NCI-H460 (cell line): ENCODE measurements at places on chromosomes 7 and 10. TPM values are rescaled to one million over a fixed set of nuclear protein-coding genes. Genes with fewer than 3 reads are reported as not detected.

The SLC26A5 gene
- not detected in 2 replicates for total RNA-seq

The INSYN2A gene
- 0.12 and 0.17 TPM in 2 replicates for total RNA-seq

The H2BK1 gene
- not detected in 2 replicates for total RNA-seq

The IMMP2L gene
- total RNA-seq = 30.3 and 74.9 TPM in 2 replicates

The WDR86 gene
- total RNA-seq = not detected in 2 replicates

The PAPOLB gene
- 0.20 and 0.30 TPM in 2 replicates for total RNA-seq

DNA sequence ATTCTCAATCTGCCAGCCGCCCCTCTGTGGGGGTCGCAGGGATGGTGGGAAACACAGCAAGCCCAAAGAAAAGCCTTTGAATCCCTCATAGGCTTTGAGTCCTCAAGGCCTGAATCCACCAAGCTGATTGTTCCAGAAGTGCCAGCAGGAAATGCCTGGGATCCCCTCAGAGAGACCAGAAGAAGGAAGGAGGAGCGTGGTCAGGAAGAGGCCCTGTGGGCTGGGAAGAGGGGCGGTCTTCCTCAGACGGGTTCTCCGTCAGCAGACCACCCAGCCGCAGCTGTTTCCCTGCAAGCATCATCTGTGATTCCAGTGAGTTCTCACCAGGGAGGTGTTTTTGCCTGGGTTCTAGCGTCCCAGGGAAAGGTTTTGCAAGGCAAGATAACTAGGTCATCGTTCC is 190.0 kb upstream of the KLF6 start:
- DNase-seq = no peak

DNA sequence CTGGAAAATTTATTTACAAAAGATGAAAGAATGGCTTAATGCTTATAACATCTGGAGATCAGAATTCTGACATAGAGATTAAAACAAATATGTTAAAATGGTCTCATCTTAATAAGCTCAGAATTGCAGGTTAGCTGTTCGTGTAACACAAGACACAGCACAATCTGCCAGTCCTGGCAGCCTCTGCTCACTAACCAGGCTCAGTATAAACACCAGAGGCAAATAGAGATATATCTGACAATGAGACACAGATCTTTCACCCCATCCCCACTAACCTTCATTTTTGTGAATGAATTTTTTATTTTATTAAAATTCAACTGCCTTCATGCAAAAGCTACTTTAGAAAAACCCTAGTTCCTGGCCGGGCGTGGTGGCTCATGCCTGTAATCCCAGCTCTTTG is 51.8 kb downstream of the RELN start:
- no peak for DNase-seq

DNA sequence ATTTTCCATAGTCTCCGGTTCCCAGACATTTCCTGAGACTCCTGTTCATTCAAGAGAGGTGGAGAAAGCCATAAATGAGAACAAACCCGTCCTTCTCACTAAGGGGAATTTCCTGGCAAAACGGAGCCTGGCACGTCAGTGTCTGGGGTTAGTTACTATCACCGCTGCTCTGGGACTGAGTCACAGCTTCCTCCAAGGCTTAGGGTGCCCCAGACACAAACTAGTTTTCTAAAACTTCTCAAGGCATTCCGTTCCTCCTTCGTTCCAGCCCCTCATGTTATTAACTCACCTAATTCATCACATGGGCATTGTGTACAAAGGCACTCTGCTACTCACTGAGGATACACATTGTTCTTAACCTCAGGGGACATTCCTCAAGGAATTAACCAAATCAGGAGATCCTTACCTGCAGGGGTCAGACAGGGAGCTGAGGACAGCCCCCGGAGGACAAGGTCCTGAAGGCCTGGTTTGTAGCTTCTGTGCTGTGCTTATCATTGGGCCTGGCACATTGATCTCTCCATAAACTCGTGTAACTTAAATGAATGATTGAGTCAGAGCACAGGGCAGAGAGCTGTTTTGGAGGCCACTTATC is 103.0 kb upstream of the KLF6 start:
- no peak for DNase-seq

- no peak for DNase-seq
Observed at GRCh38 chr10:62270020-62270419, 1.4 kb upstream of the RTKN2 start.

GRCh38 chr10:128365156-128365725 is 239.0 kb upstream of the MKI67 start:
- no peak for DNase-seq

DNA sequence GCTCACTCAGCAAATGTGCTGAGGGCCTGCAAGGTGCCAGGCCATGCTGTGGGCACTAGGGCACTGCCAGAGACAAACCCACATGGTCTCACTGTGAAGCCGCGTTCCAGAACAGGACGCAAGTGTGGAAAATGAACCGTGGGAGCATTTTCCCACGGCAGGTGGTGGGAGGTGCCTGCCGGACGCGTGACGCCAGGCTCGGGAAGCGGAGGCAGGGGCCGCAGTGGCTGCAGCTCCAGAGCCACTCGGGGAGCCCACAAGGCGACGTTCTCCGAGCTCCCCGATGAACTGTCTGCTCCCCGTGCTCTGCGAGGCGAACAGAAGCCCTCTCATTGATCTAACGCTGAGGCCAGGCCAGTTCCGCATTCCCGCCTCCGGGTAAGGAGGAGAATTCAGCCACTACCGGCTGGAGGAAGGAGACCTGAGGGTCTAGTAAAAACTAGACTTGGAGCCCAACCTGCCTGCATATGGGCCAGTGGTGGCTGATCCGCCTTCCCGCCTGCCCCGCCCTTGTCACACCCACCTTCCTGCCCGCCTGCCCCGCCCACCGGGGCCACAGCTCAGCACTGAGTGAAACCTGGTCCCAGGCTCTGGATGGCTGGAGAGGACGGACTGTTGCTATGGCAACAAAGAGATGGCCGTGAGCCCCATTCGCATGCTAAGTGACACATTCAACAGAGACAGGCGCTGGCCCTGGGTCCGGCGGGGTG is 13.1 kb downstream of the ADGRA1 start:
- no peak for DNase-seq

DNA sequence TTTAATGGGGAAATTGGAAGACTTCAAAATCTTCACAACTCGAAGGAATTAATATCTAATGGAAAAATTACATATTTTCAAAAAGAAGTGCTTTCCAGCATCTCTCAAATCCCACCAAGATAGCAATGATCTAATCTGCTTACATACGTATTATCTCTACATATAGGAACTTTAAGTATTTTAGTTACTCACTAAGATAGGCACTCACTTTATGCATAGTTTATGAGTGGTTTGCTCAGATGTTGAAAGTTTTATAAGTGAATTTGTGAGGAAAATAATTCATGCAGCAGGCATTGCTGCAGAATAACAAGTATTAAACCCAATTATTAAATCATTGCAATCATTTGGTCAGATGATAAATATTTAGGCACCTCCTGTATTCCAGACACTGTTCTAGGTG is 2.3 kb upstream of the CYTH3 start:
- no peak for DNase-seq

GRCh38 chr7:20323595-20323994 is 7.1 kb upstream of the ITGB8 start:
- DNase-seq = no peak

- DNase-seq = no peak
Observed at GRCh38 chr7:26153241-26153822, 1.3 kb downstream of the NFE2L3 start.

DNA sequence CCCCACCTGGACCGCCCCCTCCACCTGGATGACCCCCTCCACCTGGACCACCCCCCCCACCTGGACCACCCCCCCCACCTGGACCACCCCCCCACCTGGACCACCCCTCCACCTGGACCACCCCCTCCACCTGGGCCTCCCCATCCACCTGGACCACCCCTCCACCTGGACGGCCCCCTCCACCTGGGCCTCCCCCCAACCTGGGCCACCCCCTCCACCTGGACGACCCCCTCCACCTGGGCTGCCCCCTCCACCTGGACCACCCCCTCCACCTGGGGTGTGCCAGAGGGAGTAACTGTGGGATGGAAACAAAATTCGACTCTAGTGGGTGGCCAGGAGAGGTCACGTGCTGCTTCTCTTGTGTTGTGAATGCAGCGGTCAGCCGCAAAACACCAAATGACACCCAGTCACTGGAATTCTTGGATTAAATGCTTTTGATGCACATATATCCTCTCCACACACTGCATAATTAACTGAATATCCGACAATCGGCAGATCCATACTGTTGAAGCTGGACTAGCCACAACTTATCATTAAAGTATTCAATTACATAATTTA is 316.7 kb downstream of the PTPRN2 start:
- DNase-seq = no peak

- DNase-seq = no peak
Observed at GRCh38 chr7:15686295-15686956, at the start of gene MEOX2. MEOX2 (minus strand) TSS chr7:15686683; CDS start chr7:15686402, 281 bp downstream.

GRCh38 chr10:44015702-44016500 is 367.2 kb upstream of the ZNF32 start:
- DNase-seq = no peak

GRCh38 chr10:44416936-44417335 is 32.0 kb upstream of the CXCL12 start:
- DNase-seq = no peak

- no peak for DNase-seq
Observed at GRCh38 chr7:33961948-33962347, 56.6 kb downstream of the BMPER start.

DNA sequence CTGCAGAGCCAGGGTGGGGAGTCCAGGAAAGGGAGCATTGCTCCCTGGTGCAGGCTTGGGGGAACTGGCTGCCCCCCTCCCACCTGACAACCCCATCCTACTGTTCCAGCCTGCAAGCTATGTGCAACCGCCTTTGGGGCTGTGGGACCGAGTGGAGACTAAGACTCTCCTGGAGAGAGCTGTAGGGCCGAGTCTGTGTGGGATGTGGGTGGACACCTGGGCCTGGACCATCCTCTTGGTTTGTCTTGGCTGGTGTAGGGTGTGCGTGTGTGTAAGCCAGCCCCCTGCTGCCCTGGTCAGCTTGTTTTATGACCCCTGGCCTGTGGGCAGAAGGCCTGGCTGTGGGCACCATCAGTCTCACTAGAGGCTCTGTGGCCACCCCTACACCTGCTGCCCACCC is 1.6 kb upstream of the RAMP3 start:
- DNase-seq = no peak

GRCh38 chr10:76336213-76336963 is 905.0 kb downstream of the LRMDA start:
- no peak for DNase-seq

DNA sequence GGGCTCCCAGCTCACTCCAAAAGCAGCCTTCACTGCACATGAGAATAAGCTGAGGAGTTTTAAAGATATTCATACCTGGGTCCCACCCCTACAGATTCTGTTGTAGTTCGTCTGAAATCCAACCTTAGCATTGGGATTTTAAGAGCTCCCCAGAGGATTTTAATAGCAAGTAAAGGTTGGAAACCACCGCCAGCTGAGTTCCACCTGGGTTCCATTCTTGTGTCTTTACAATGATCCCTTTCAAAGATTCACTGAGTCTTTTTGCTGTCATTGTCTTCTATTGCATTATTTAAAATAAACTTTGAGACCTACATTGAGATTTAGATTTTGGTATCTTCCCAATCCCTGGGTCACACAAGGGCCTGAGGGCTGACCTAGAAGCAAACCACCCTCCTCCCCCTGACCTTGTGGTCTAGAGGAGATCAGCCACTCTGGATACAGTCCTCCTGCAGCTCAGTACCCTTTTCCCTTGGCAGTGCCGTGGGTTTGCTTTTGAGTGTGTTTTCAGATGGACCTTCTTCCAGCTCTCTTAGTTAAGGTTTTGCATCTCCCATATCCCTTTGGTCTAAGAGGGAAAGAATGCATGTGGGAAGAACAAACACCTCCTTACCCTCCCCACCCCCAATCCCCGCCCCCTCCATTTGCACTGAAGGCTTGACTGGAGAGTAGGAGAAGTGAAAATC is 22.6 kb upstream of the SIRT1 start:
- no peak for DNase-seq

DNA sequence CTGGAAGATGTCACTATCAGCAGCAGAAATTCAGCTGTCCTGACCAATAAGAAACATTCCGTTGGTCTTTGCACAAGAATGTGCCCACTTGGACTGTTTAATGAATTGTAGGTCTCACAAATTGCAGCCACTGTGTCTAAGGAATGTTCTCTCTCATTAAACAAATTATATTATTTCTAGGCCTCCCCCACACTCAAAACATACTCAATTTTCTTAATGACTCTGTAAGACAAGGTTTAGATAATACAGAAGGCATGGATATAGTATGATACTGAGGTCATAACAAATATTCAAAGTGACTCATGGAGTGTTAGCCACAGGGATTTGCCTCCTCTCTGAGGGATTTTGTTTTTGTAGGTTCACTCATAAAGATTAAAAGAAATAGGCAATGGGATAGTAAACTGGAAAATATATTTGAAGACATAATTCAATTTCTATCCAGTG is 197.5 kb downstream of the PTN start:
- no peak for DNase-seq

GRCh38 chr7:33155811-33156210 is 26.4 kb downstream of the BBS9 start:
- DNase-seq = no peak

DNA sequence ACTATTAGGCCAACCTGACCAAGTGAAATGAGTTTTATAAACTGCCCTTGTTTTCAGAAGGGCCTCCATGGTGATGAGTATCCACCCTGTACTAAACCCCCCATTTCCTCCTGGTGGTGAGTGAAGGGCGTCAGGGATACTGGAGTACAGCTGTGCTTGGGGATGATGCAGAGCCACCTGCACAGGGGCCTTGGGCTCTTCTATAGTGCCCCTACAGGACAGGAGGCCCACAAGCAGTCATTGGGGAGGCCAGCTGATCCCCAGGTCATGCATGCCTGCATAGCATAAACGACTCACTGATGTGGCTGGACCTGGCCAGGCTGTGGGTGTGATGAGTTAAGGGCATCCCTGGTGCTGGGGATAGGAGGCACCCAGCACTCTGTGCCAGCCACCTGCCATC is 114.1 kb upstream of the CELF2 start:
- no peak for DNase-seq

DNA sequence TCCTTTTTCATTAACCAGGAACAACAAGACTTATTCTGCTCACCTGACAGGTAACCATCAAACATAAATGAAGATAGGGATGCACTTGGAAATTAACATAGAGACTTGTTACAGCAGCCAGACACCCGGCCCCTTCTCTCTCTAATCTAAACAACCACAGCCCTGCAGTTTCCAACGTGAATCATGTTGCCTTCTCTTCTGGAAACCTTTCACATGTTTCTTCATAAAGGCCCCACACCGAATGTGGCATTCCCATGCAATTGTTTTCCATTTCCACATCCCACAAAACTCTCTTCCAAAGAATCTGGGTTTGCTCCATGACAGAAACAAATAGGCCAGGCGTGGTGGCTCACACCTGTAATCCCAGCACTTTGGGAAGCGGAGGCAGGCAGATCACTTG is 15.0 kb upstream of the WDR86 start:
- DNase-seq = no peak

GRCh38 chr7:86995052-86995725 is 64.3 kb downstream of the ELAPOR2 start:
- DNase-seq = no peak

- DNase-seq = no peak
Observed at GRCh38 chr10:132551808-132552130, 14.2 kb downstream of the INPP5A start.
